Activated CD8-positive, alpha-beta memory T cell treated with anti-CD3 and anti-CD28 coated beads, Interleukin-2, amount 10 ng/mL, durations not matched to agents 7 days and 5 days (primary cell): ENCODE measurements at places on chromosomes 1 and 21.

GRCh38 chr1:162111572-162111971 lies 42.1 kb downstream of the NOS1AP start:
- peaks cover 28% of the 10 kb centered on the region for H3K27me3 ChIP-seq
- H3K4me3 ChIP-seq = no peak overlapping the region

- no peaks in the 10 kb centered on the region for H3K27me3 ChIP-seq
- H3K4me3 ChIP-seq = no peak overlapping the region
- no peak overlapping the region for H3K27ac ChIP-seq
- peaks cover 47% of the 10 kb centered on the region for H3K36me3 ChIP-seq
These were observed 76.7 kb downstream of the AK4 start for GRCh38 chr1:65224681-65225091.

DNA sequence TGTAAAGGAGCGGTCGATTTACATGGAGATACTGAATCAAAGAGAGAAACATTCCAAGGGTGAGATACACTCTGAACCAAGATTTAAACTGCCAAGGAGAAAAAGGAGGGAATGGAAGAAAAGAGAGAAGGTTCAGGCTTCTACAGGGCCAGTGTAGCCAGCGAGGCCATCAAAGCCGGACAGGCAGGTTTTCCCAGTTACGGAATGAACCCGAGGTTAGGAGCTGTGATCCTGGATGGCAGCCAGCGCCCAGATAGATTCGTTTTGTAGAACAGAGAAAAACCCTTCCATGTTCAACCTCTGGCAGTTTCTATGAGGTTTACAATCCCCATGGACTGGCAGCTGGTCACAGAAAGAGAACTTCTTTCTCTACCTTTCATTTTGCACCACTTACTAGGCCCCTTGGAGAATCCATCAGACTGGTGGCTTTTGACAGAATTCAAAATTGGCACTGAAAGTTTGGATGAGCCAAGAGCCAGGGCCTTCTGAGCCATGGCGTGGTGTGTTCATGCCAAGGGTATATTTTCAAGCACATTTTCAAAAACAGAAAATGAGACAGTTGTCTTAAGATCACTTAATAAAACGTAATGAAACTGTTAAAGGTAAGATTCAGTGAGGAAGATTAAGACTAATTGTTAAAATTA lies 171.5 kb downstream of the RUNX1 start:
- H3K36me3 ChIP-seq = peaks cover 43% of the 10 kb centered on the region
- H3K27me3 ChIP-seq = no peaks in the 10 kb centered on the region
- peaks cover 22% of the 10 kb centered on the region for H3K4me1 ChIP-seq
- DNase-seq = no peak
- H3K4me3 ChIP-seq = no peak overlapping the region

DNA sequence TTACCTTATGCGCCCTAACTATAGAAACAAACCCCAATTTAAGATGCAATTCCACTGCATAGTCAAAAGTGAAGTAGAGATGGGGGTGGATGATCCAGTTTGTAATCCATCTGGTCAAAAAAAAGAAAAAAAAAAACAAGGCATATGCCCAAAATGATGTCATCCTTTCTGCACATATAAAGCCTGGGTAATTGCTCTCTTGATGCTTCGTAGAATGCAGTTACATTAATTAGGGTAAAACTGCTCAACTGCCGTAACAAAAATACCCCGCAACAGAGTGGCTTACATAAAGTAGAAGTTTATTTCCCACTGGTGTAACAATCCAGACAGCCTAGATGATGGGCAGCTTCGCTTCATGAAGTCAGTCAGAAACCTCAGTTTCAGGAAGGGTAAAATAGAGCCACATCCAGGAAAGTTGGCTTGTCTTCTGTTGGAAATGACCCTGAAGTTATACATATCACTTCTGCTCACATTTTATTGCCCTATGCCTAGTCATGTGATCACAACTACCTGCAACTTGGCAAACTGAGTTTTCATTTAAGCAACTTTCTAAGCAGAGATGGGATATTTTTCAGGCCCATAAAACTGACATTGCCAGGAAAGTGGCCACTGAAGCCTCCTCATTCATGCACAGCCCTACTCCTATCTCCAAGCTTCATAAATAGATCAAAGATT lies 221.7 kb downstream of the C1orf94 start:
- no peaks in the 10 kb centered on the region for H3K36me3 ChIP-seq
- H3K27ac ChIP-seq = no peak overlapping the region
- H3K4me1 ChIP-seq = no peaks in the 10 kb centered on the region
- peaks cover 3% of the 10 kb centered on the region for H3K27me3 ChIP-seq
- H3K4me3 ChIP-seq = no peak overlapping the region
- DNase-seq = no peak

DNA sequence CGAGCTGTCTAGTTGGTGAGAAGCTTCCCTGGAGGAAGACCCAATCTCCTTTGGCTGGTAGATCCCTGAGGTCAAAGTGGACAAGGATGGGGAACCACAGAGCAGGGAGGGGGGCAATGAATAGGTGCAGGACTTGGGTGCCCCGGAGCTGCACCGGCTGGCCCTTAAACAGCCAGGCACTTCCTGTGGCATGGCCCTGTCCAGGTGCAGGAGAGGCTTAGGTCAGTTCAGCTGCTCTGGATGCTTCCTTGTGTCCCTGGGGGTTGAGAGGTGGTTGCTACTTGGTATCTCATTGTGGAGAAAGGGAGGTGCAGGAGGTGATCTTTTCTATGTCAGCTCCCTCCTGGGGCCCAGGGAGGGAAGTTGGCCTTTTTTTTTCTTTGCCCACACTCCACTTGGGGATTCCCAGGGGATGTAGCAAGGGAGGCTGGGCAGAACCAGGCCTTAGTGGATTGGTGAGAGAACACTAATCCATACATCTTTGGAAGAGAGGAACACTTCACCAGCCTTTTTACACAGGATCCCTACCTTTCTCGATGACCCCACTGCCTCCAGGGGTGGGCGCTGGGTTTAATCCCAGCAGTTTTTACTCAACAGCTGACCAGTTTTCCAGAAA lies 1.2 kb upstream of the ST3GAL3 start:
- peak overlapping the region; percentile 92 for H3K4me3 ChIP-seq
- no peak for DNase-seq
- peaks cover 24% of the 10 kb centered on the region for H3K36me3 ChIP-seq
- H3K27ac ChIP-seq = peak overlapping the region; percentile 59
- H3K4me1 ChIP-seq = peaks cover 39% of the 10 kb centered on the region

- H3K36me3 ChIP-seq = peaks cover 5% of the 10 kb centered on the region
- peaks cover 32% of the 10 kb centered on the region for H3K4me1 ChIP-seq
- no peaks in the 10 kb centered on the region for H3K27me3 ChIP-seq
- DNase-seq = peak; percentile 83
These were observed 16.3 kb downstream of the PDZK1 start for GRCh38 chr1:145690587-145691558.

- no peak overlapping the region for H3K27ac ChIP-seq
- no peak overlapping the region for H3K4me3 ChIP-seq
- peaks cover 2% of the 10 kb centered on the region for H3K27me3 ChIP-seq
- H3K36me3 ChIP-seq = no peaks in the 10 kb centered on the region
These were observed 7.1 kb upstream of the SFT2D2 start for GRCh38 chr1:168218658-168219057.

DNA sequence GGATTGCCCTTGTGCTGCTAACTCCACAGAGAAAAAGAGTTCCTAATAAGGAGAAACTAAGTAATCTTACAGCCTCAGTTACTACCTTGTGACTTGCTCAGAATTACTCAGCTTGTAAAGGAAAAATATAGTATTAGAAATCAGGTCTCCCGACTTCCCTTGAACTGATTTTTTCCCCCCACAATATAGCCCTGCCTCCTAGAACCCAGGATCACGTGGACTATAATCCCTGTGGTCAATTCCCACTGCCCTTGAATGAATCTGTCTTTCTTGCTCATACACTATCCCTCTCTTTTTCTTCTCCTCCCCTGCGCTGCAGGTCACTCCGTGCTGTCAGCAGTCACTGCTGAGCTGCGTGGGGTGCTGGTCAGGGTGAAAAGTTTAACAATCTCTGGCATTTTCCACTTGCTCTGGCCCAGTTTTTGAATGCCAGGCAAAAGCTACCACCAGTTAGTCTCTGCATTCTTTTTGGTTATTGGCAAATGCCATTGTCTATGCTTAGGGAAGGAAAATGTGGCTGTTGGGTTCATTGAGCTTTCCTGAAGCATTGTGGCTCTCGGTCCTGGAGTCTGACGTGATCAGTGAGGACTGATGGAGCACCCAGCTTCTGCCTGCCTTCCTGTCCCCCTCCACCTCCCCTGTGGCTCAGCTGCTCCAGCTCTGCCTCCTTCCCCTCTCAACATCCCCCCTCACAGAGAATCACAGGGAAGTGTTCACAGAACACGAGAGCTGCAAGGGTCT lies 1.9 kb upstream of the MYOC start:
- no peak for DNase-seq
- H3K27ac ChIP-seq = no peak overlapping the region
- H3K4me3 ChIP-seq = no peak overlapping the region
- no peaks in the 10 kb centered on the region for H3K36me3 ChIP-seq
- peaks cover 8% of the 10 kb centered on the region for H3K4me1 ChIP-seq

- no peaks in the 10 kb centered on the region for H3K4me1 ChIP-seq
- DNase-seq = no peak
- no peak overlapping the region for H3K4me3 ChIP-seq
- H3K27ac ChIP-seq = no peak overlapping the region
These were observed 85.6 kb downstream of the HMCN1 start for GRCh38 chr1:185819798-185820197.

- no peaks in the 10 kb centered on the region for H3K27me3 ChIP-seq
- DNase-seq = no peak
- peaks cover 4% of the 10 kb centered on the region for H3K4me1 ChIP-seq
- no peaks in the 10 kb centered on the region for H3K36me3 ChIP-seq
- no peak overlapping the region for H3K27ac ChIP-seq
These were observed 93.4 kb downstream of the CD58 start for GRCh38 chr1:116477429-116477828.

GRCh38 chr1:31880957-31881687 lies 57.0 kb downstream of the PTP4A2 start:
- H3K4me1 ChIP-seq = peaks cover 9% of the 10 kb centered on the region
- DNase-seq = no peak
